ENCODE measurements at places on chromosomes 1 and 21.
A peak's percentile ranks its signal among the peaks of the same experiment; 100 is the strongest.

DNA sequence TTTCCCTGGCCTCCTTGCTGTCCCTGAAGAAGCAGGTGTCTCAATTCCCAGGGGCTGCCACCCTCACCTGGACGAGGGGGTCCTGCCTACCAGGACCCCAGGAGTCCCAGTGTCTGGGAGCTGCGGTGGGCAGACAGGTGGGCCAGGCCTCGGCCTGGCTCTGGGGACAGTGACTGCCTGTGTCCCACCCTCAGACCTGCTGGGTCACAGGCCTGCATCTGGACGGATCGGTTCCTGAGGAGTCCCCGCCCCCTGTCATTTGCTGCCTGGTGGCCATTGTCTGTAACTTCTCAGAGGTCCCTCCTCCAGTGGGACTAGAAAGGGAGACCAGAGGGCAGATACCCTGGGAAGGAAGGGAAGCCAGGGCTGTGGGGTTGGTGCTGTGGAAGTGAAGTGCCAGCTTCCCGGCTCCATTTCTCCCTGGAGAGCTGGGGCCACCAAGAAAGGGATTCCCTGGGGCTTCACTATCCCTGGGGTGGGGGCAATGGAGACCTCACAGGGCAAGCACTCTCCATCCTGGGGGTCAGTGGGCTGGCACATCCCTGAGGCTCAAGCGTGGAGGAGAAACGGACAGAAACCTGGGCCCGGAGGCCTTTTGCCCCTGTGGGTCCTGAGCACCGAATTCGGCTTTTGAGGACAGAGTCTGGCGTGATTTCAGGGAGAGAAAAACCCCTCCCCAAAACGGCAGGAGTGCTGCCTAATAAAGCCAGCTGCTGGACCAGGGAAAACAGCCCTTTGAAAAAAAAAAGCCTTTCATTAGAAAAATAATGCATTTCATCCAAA, 157.3 kb downstream of the PEX14 start:
- DNase-seq = no peak

GRCh38 chr1:40267767-40268187, 9.7 kb downstream of the ZMPSTE24 start:
- peak; percentile 70 for DNase-seq

DNA sequence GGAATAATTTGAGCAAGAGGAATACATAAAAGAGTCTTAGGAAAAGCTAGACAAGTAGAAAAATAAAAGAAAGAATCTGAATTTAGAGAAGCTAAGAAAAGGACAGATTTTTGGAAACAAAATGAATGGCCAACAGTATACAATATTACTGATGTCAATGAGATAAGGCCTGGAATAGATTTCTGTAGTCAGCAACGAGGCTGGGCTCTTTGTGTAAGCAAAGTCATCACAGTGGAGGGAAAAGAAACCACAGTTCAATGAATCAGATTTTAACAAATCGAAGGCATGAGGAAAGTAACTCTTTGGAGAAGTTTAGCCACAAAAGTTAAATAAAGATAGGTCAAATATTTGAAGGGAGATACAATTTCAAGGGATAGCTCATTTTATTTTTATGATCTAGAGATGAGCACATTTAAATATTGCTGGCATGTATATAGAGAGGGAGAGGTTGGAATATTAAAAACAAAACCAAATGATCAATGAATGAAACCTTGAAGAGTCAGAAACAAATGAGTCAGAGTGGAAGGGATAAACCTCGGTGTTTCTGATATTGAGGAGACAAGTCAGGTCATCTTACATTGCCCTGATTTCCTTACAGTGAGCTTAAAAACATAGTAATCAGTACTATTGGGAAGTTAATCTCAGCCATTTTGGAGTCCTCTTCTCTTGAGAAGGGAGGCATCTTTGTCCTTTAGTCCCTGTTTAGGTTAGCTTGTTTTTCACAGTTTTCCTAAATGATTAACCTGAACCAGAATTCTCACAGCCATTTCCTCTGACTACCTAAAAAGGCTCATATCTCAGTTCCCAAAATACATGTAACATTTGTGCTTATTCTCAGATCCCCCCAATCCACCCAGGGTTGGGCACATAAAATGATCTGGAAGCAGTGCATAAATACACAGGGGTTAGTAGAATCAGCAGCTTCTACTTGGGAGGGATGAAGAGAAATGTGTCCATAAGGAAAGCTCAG, 620.0 kb upstream of the B3GALT2 start:
- no peak for DNase-seq

DNA sequence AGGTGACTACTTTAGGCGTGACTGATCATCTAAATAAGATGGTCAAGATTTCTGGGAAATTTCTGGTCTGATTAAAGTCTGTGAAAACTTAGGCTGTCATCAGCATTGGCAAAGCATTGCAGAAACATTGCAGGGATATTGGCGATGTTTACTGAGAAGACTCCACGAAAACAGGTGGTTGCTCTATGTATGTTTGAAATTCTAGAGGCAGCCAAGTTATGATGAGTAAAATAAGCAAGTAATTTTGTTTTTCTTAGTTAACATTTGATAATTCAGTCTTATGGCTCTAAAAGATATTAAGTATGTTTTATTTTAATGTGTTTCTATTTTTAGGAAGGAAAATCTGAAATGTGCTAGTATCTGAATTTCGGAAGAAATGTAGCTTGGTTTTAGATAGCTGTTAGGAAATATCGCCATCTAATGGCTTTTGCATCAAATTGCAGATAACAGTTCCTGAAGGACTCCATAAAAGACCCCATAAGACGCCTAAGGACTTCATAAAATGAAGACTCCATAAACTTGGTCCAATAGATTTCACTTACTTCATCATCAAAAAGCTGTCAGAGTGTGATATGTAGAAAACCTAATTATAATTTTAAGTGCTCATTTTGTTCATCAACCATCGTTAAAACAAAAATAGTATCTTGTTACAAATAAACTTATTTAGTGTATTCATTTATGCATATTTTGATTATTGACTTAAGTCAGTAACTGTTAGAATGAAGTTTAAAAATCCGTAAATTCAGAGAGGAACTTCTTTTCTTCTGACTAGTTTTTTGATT, 344.6 kb downstream of the RYR2 start:
- no peak for DNase-seq

- DNase-seq = no peak
Observed at GRCh38 chr1:16120407-16120806, 35.5 kb downstream of the EPHA2 start.

DNA sequence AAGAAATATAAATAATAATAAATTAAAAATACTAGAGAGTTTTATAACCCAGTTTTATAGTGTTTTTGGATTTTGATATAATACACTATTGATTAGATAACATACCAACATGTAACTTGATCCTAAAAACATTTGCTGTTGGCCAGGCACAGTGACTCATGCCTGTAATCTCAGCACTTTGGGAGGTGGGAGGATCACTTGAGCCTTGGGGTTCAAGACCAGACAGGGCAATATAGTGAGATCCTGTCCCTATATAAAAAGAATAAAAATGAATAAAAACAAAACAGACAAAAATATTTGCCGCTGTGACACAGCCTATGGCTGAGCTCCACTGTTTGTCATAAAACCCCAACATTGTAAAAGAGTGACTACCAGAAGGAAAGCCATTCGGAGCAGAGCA, 26.1 kb downstream of the VPS13D start:
- DNase-seq = no peak

DNA sequence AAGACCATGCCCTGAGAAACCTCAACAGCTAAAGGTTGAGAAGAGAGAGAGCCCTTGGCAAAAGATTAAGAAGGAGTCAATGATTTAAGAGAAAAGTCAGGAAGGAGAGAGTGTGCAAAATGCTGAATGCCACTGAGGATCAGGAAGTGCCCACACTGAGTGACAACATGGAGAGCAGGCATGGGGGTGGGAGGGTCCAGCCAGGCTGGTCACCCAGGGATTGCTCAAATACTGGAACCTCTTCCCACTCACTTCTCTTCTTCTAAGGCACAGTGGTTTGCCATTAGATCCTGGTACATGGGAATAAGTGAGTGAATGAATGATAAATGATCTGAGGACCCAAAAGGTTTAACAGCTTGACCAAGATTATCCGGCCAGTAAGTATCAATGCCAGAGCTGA, 11.1 kb downstream of the PRR9 start:
- no peak for DNase-seq

DNA sequence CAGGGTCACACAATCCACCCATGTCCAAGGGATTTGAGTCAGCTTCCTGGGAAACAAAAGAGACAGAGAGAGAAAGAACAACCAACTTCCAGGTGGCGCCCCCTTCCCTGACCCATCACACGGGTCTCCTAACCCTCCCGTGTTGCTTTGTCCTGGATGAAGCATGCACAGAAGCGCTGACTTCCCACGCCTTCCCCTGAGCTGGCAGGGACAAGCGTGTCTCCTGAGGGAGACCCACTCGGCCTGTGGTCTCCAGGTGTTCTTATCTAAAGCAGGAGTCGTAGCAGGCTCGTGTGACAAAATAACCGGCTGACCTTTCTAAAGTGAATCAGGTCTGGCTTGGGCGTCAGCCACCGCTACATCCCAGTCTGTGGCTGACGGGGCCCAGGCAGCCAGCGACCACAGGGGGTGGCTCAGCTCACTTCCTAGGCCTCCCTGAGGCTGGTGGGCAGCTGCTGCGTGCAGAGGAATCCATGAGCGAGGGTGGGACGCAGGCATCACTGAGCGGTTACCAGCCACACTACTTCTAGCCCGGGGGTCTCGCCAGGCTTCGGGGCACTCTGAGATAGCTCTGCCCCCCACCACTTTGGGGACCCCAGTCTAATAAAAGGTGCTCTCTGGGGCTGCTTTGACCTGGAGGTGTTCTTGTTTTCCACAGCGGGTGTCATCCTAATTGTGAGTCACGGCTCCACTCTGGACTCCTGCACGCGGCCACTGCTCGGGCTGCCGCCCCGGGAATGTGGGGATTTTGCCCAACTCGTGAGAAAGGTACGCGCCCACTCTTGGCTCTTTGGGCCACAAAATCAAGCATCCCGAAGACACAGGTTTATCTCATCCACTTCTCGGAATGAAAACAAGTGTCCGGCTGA, 40.4 kb downstream of the UBASH3A start:
- no peak for DNase-seq

GRCh38 chr1:185398599-185398998, 81.6 kb upstream of the IVNS1ABP start:
- DNase-seq = no peak

DNA sequence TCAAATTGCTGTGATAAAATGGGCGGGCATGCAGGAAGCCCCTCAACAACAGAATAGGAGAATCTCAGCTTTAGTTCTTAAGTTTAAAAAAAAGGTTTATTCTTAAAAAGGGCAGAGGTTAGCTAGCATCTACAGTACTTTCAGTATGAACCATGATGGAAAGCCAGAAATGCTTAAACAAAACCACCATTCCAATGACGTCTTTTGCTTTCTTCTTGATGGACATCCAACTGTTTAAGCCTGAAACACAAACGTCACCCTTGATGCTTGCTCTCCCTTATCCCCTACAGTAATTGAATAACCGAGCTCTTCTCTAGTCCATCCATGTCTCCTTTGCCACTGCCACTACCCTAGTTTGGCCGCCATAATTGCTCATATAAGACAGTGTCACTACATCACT, 25.7 kb downstream of the TAF5L start:
- no peak for DNase-seq

GRCh38 chr1:6582370-6582769, 2.6 kb downstream of the ZBTB48 start:
- no peak for DNase-seq

Measured in non-pigmented ciliary epithelial cell (primary cell).